ENCODE measurements at places on chromosomes 7 and 10. TPM values are rescaled to one million over a fixed set of nuclear protein-coding genes. Genes with fewer than 3 reads are reported as not detected.

- DNase-seq: peak; percentile 27
Observed at GRCh38 chr10:9096288-9096687, 1041.8 kb downstream of the GATA3 start.

DNA sequence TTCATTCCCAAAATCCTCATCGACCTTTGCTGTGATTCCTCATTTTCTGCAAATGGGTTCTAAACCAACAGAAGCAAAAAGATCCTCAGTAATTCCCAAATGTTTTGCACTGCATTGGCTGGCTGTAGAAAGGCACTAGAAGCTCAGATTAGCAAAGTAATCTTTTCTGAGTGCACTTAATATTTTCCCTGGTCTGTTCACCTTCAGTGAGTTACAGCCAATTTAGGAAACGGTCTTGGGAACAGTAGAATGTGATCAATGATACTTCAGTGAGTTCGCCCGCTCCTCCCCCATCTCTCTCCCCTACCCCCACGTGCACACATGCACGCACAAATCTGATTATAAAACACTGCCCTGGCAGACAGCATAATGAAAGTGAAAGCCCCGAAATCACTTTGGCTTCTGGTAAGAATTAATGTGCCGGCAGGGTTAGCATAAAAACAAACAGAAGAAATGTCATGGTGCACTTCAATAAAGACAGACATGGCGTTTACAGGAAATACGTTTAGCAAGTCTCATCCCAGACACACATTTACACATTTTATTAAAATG, 201.3 kb upstream of the CDCA7L start:
- DNase-seq: no peak

DNA sequence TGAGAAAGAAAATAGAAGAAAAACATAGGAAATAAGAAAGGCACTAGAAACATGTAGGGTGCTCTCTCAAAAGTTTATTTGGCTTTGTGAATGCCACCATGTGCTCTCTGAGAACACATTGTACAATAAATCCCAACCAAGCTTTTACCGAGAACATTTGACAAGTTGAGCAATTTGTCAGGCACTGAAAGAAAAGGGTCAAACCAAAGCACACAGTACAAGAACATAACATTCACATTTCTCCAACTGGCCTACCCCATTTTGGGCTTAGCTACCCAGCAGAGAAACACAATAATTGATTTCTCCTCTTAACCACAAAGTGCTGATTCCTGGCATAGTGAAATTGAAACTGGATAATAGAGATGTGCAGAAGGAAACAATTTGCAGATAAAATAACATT, 69.2 kb upstream of the SLC39A12 start:
- DNase-seq: no peak

The FAM241B gene
- 8.0 TPM for total RNA-seq

Measured in activated naive CD8-positive, alpha-beta T cell treated with anti-CD3 and anti-CD28 coated beads, Interleukin-2, amount 10 ng/mL, durations not matched to agents 7 days and 5 days (primary cell).